ENCODE measurements at places on chromosomes 5 and 9.
A peak's percentile ranks its signal among the peaks of the same experiment; 100 is the strongest.

DNA sequence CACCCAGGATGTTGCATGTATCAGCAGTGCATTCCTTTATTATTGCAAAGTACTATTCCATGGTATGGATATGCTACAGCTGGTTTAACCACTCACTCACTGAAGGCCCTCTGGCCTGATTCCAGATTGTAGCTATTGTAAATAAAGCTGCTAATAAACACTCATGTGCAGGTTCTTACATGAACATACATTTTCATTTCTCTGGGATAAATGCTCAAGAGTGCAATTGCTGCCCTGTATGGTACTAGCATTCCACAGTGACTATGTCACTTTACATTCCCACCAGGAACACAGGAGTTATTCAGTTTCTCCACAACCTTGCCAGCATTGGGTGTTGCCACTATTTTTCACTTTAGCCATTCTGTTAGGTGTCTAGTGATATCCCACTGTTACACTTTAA, 267.6 kb downstream of the SPOCK1 start:
- no peak for DNase-seq

GRCh38 chr5:54743997-54744788, 226.6 kb downstream of the SNX18 start:
- DNase-seq = peak; percentile 4

DNA sequence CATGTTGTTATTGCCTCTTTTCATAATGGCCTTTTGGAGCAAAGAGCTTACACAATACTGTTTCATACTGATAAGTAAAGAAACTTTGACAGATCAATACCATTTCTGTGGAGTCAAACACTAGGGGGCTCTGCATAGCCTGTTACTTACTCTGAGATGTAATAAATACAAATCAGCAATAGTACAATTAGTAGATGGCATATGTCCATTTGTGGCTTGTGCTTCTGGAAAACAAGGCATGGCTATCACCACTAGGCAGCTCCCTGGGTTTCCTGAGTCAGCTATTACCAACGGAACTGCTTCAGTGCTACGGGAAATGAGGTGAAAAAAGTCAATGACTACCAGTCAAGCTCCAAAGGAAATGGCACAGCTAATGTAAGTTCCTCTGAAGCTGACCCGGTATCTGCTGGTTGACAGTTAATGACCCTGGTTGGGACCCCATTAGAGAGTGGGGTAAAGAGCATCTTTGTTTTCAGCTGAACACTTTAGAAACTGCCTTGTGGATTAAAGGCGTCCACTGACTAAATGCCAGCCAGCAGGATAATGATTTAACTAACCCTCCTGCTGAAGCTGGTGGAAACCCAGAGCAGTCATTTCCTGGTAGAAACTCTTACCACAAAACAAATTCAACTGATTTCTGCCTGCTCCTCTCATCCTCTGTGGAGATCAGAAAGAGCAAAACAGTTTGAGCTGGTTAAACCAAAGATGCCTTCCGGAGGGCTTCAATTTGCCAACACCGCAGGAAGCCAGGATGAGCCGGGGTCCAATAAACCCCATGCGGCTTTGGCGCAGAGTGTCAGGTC, 69.0 kb upstream of the FAM169A start:
- DNase-seq = no peak

GRCh38 chr5:72922422-72922821, 33.4 kb upstream of the FCHO2 start:
- no peak for DNase-seq

DNA sequence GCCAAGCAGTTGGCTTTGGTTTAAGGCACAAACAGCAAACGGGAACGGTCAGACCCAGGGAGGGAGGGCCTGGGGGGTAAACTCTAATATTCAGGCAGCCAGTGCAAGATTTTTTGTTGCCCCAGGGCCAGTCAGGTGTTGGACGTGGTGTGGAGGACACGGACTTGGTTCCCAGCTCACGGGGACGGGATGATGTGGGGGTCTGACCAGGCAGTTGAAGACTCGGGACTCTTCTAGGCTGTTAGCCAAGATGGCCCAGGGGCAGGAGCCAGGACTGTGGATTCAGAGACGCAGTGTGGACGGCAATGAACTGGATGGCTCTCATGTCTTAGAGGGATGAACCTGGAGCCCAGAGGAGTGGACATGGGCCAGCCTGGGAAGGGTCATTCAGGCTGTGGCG, 169.2 kb downstream of the C9orf50 start:
- no peak for DNase-seq

- DNase-seq = no peak
These were observed 178.2 kb upstream of the ATP10B start for GRCh38 chr5:161030229-161030628.

All from GM12892 (cell line).